ENCODE measurements at places on chromosomes 2 and 18. TPM values are rescaled to one million over a fixed set of nuclear protein-coding genes. Genes with fewer than 3 reads are reported as not detected.

- H3K27ac ChIP-seq, result no peak overlapping the region
- no peak overlapping the region for H3K4me3 ChIP-seq
- H3K4me1 ChIP-seq, result peaks cover 2% of the 10 kb centered on the region
- no peaks in the 10 kb centered on the region for H3K36me3 ChIP-seq
- DNase-seq, result no peak
Measured at GRCh38 chr18:48673853-48674721, 135.3 kb downstream of the CTIF start.

The HJURP gene
- 1.1 TPM for total RNA-seq

The CYP26B1 gene
- not detected for total RNA-seq

DNA sequence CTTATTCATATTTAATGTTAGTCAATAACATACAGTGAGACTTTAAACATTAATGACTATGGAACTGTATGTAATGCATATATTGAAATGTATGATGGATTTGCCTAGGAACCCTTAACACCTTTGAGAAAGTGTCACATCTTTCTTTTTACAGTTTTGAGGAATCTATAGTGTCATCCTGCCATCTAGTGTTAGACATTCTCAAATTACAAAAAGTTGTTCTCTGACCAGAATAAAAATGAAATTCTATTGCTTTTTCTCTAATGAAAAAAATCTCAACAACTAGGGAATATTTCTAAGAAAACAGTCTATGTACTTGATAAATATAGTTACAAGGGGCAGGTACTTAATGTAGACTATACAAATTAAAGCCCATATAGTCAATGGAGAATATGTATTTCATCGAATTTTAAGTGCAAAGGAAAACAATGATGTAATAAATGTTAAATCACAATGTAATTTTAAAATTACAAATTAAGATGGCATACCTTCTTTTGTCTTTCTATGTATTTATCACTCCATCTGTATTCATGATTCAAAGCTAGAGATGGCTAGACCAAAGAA, 5.1 kb upstream of the CALCRL start:
- H3K4me1 ChIP-seq, result peaks cover 5% of the 10 kb centered on the region
- no peaks in the 10 kb centered on the region for H3K36me3 ChIP-seq
- H3K27me3 ChIP-seq, result peaks cover 6% of the 10 kb centered on the region
